Hypothalamus (tissue), 51 donors: ENCODE measurements at places on chromosomes 12 and 14.

DNA sequence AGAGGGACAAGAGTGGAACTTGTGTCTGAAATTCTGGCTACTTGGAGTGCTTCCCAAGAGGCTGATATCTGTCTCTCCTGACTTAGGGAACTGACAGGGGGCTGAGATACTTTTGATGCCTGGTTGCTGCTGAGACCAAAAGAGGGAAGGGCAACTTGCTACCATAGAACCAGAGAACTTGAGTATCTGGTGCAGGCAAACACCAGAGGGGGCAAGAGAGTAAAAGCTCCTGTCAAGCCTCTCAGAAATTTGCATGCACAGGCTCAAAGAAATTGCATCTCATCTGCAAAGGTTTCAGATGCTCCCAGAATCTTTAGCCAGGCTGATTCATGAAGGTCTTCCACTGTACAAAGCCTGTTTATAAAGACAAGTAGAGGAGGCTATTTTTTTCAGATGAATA lies 391.3 kb upstream of the FOXG1 start:
- no peak for DNase-seq

DNA sequence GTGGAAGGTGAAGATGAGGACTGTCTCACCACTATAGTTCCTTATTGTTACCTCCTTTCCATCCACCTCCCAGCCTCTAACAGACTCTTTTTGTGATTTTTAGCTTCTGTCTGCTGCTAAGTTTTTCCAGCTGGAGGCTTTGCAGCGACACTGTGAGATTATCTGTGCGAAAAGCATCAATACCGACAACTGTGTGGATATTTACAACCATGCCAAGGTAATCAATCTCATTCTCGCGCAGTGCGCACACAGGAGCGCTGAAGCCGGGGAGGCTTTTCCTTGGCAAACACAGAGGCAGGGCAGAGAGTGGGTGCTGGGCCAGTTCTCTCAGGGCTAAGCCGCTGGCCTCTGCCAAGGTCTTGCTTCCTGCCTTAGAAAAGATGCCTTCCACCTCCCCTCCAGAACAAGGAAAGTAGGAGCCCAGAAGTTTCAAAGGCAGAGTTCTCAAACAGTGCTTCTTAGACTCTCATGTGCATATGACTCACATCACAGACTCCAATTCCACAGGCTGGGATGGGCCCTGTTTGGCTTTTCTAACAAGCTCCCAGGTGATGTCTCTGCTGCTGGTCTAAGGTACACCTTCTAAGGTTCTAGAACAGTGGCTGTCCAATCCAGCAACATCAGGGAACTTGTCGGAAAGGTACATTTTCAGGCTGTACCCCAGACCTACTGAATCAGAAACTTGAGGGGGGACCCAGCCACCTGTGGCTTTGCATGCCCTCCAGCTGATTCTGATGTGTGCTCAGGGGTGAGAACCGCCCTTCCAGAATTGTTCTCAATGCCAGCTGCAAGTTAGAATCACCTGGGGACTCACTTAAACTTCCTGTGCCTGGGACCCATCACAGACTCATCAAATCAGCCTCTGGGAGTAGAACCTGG lies 33.8 kb upstream of the PWP1 start:
- peak; percentile 21 for DNase-seq

- peak; percentile 26 for DNase-seq
These were observed 7.3 kb upstream of the TRPV4 start for GRCh38 chr12:109840305-109841074.

- DNase-seq, result no peak
These were observed 210.8 kb upstream of the BTG1 start for GRCh38 chr12:92356425-92356824.

GRCh38 chr12:54173066-54173726 lies 15.6 kb downstream of the SMUG1 start:
- peak; percentile 15 for DNase-seq

- no peak for DNase-seq
These were observed 577.5 kb downstream of the ALG10 start for GRCh38 chr12:34599530-34600513.

GRCh38 chr14:93331002-93331727 lies 1.7 kb downstream of the BTBD7 start:
- DNase-seq, result no peak

DNA sequence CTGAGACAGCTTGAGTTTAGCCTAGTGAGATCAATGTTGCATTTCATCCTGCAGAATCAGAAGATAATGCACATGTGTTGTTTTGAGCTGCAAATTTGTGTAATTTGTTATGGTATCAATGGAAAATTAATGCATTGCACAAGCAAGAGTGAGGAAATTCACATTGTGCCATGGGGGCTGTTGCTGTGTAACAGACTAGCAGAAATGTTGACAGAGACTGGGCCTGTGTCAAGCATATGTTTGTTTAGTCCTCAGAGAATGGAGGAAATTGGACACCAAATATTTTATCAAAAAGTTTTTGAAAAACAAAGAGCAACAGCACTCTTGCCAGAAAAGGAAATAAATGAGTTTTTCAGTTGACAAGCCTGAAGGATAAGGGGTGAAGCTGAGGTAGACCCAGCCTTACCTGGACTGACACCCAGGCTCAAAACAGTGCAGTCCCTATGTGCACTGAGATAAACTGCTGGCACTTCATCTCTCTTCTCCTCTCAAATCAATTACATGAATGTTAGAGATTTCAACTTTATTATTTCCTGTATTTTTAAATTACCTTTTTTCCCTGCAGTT lies 1150.0 kb downstream of the FSCB start:
- no peak for DNase-seq

DNA sequence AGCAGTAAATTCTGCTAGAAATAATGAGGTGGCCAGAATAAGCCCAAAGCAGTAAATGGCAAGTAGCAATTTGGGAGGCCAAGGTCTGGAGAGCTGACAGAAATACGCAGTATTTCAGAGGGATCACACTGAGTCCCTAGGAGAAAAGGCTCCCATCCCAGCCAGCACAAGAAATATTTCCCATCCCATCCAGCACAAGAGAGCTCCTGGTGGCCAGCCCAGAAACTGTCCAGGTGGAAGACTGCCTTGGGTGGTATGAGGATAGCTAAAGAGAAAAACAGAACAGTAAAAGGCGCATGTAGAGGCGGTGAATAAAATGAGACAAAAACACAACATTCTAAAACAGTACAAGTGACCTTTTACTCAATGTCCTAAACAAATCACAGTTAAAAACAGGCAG lies 120.7 kb downstream of the HECTD4 start:
- no peak for DNase-seq

DNA sequence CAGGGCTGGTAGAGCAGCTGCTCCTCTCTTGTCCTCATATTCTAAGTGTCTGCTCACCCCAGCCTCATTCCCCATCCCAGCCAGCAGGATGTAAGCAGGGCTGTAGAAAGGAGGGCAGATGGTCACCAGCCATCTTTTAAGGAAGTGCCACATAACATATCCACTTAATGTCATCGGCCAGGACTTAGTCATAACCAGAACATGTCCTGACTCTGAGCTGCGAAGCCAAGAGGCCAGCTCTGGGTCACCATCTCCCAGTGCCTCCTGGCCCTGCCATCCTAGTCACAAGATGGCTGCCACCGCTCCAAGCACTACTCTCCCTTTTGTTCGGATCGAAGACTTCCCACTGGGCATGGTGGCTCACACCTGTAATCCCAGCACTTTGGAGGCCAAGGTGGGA lies 123.9 kb downstream of the PLXNC1 start:
- DNase-seq, result no peak

GRCh38 chr12:11697670-11698387 lies 48.4 kb downstream of the ETV6 start:
- no peak for DNase-seq

- DNase-seq, result no peak
These were observed 20.4 kb upstream of the AMN start for GRCh38 chr14:102902086-102902485.

DNA sequence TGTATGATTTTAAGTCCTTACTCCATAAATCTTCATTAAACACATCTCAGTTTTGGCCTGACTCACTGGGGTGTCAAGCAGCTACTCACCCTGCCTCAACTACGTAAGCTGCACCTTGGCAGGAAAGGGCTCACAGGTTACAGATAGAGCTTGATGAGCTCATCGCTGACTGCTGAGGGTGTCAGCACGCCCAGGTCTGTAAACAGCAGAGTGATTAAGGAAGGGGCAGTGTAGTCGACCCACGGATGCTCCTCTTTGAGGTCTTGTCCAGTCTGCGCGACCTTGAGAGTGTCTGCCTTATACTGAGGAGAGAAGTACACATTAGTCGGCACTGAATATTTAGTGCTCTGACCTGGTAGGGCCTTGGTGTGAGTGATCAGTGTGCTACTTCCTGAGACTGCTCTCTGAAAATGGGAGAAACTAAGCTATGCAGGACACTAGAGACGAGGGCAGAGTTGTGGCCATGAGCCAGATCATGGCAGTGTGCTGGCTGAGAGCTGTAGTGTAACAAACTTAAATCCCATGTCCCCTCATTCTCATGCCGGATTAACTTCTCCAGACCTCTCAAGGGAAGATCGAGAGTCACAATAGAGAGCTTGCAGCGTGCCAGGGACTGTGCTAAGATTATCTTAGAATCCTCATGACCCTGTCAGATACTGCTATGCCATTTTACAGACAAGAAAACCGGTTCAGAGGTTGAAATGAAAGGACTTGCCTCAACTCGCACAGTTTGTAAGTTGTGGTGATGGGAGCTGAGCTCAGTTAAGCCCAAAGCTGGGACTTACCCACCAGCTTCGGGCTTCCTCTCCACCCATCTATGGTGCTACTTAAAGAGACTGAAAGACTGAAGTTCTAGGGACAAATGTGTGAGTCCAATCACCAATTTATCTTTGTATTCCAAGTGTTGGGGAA lies 11.6 kb downstream of the EIF2B1 start:
- no peak for DNase-seq

DNA sequence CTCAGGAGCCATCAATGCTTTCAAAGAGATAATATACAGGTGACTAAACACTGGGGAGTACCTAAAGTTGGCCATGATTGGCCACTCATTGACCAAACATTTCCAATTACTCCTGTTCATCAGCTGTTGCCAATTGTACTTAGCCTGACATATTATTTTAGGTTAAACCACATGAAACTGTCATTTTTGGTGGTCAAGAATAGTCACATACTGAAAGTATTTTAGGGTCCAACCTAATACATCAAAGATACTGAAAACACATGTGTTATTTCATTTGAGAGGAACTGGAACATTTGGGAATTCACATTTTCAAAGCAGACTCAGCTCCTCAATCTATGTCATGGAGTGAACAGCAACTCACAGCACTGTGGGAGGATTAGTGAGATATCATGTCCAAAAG lies 63.9 kb upstream of the KCNA5 start:
- DNase-seq, result no peak

- DNase-seq, result no peak
These were observed 80.4 kb upstream of the DIO3 start for GRCh38 chr14:101480747-101481530.

- DNase-seq, result no peak
These were observed 33.0 kb downstream of the P2RX2 start for GRCh38 chr12:132651444-132652100.

GRCh38 chr12:112001576-112001975 lies 11.4 kb downstream of the TMEM116 start:
- no peak for DNase-seq

DNA sequence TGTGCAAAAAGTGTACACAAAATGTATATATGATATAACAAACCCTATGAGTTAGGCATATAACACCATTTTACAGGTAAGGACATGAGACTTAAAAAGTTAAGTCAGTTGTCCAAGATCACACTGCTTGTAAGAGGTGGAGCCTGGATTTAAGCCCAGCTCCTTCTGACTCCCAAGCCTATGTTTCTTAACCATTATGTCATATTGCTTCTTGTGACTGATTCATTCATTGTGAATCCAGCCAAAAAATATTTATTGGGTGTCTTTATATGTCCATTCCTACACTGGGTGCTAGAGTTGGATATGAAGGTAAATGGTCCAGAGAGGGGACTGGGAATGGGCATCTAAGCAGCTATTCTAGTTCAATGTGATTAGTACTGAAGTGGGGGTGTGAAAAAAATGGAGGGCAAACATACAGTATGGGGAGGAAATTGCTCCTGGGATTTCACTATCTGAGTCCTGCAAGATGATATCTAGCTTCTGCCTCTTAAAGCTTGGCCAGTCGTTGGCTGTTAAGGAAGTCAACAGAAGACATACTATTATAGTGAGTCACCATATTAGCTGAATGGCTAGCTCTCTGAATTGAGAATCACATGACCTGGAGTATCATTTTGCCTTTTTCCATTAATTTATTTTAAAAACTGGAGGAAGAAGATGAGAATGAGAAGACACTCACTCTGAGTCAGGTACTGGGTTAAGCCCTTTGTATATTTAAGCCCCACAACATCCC lies 28.8 kb downstream of the PAX9 start:
- DNase-seq, result no peak

DNA sequence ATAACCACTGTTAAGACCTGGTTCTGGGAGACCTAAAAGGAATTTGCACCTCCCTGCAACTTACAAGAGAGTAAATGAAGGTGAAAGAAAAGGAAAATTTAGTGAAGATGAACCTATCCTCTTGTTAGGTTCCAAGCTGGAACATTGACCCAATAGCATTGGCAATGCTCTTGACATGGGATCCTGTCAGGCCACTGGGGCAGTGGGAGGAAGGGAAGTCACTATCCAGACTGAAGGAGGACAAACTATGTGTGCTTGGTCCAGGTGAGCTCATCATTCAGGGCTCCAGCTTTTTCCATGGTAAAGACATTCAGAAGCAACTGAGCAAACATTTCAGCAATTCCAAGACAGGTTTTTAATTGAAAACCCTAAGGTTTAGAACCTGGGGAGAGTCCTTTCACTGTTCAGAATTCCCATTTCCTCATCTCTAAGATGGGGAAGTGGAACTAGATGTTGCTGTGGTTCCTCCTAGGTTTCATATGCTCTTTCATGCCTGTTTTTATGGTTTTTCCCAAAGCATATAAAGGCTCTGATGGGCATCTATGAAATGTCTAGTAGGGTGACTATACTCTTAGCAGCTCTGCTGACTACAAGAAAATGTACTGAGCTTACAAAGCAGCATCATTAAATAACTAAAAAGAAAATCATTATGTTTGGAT lies 33.1 kb downstream of the MAPK1IP1L start:
- no peak for DNase-seq

DNA sequence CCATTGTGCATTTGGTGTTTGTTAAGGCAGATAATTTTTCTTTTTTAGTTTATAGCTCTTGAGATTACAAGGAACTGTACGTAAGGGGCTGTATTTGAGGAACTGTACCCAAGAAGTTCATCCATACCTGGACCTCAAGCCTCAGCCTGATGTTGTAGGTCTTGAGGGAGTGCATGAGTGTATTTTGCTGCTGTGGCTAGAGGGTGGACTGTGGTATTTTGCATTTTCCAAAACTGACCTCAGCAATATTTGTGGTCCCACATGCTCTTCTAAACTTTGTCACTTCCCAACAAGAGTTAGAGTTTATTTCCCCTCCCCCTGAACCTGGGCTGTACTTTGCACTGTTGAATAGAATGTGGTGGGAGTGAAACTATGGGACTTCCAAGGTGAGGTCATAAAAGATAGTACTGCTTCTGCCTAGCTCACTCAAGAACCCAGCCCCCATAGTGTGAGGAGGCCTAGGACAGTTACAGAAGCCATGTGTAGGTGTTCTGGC lies 42.2 kb upstream of the FBXO33 start:
- no peak for DNase-seq

- no peak for DNase-seq
These were observed 45.3 kb downstream of the WASHC3 start for GRCh38 chr12:102016472-102016871.
